Hindlimb muscle (tissue), 1 donor: ENCODE measurements at places on chromosomes 12 and 14. TPM values are rescaled to one million over a fixed set of nuclear protein-coding genes. Genes with fewer than 3 reads are reported as not detected.

The OVCH1 gene
- 0.54 TPM for polyA plus RNA-seq

The CACNA1C gene
- 3.4 TPM for polyA plus RNA-seq

The CCDC60 gene
- not detected for polyA plus RNA-seq

The HCFC2 gene
- 28.4 TPM for polyA plus RNA-seq

The RHOJ gene
- 23.4 TPM for polyA plus RNA-seq

The CEBPE gene
- polyA plus RNA-seq: not detected

The LRTM2 gene
- polyA plus RNA-seq: 0.31 TPM

The TGM1 gene
- polyA plus RNA-seq: 2.1 TPM
